ENCODE measurements at places on chromosomes 7 and 10. TPM values are rescaled to one million over a fixed set of nuclear protein-coding genes. Genes with fewer than 3 reads are reported as not detected.
A peak's percentile ranks its signal among the peaks of the same experiment; 100 is the strongest.

GRCh38 chr7:119664601-119665000, 608.4 kb upstream of the KCND2 start:
- no peak for DNase-seq

DNA sequence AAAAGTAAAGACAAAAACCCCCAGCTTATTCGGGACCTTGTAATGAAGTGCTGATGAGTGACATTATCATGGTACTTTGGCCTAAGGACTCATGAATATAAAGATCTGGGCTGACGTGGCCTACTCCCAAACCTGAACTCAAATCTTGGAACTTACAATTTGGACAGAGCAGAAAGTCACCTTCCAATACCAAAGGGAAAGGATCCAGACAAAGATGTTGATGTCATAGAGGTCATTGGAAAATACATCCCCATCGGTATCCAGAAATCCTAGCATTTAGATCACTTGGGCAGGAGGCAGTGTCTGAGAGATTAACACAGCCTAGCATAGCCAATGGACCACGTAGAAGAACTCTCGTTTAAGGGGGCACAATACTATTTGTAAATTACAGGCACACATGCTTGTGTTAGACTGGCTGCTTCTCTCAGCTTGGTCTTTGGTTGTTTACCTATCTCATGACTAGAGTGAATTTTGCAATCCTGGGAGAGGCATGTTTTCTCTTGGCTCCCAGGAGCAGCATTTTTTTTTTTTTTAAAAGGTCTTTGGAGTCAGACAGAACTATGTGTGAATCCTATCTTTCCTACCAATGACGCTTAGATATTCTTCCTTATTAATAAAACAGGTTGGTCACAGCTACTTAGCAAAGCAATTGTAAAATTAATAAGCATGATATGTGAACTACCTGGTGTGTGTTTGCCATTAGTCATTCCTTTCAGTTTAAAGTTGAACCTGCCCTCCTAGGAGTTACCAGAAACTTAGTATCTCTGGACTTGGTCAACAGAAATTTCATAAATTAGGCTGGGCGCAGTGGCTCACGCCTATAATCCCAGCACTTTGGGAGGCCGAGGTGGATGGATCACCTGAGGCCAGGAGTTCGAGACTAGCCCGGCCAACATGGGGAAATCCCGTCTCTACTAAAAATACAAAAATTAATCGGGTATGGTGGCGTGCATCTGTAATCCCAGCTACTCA, 27.8 kb upstream of the MRPS33 start:
- DNase-seq, result no peak

- DNase-seq, result peak; percentile 91
Measured at GRCh38 chr7:66413379-66414114, 208.4 kb downstream of the TPST1 start.

- DNase-seq, result no peak
Measured at GRCh38 chr7:132117181-132117580, 459.1 kb downstream of the PLXNA4 start.

DNA sequence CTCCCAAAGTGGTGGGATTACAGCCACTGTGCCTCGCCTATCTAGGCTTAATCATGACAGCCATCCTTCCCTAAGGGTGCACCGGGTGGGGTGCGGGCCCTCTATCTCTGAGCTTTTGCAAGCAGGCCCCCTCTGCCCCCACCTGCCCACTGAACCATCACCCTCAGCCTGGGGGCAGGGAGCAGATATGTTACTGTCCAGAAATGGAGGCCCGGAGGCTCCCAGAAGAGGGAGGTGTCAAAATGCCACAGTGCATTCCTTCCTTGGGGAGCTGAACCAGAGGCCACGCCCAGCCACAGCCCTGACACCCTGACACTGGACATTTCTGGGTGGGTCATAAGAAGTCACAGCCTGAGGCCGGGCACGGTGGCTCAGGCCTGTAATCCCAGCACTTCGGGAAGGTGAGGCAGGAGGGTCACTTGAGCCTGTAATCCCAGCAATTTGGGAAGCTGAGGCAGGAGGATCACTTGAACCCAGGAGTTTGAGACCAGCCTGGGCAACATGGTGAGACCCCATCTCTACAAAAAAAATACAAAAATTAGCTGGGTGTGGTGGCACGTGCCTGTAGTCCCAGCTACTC, 129.8 kb upstream of the TNRC18 start:
- DNase-seq, result no peak

GRCh38 chr10:93812659-93813338, 55.1 kb downstream of the LGI1 start:
- no peak for DNase-seq

GRCh38 chr7:3056234-3057065, 12.8 kb upstream of the CARD11 start:
- no peak for DNase-seq

ANKIB1 gene
- 77.5 TPM for total RNA-seq

Data from B cell (primary cell).